ENCODE measurements at places on chromosomes 2 and 18.

DNA sequence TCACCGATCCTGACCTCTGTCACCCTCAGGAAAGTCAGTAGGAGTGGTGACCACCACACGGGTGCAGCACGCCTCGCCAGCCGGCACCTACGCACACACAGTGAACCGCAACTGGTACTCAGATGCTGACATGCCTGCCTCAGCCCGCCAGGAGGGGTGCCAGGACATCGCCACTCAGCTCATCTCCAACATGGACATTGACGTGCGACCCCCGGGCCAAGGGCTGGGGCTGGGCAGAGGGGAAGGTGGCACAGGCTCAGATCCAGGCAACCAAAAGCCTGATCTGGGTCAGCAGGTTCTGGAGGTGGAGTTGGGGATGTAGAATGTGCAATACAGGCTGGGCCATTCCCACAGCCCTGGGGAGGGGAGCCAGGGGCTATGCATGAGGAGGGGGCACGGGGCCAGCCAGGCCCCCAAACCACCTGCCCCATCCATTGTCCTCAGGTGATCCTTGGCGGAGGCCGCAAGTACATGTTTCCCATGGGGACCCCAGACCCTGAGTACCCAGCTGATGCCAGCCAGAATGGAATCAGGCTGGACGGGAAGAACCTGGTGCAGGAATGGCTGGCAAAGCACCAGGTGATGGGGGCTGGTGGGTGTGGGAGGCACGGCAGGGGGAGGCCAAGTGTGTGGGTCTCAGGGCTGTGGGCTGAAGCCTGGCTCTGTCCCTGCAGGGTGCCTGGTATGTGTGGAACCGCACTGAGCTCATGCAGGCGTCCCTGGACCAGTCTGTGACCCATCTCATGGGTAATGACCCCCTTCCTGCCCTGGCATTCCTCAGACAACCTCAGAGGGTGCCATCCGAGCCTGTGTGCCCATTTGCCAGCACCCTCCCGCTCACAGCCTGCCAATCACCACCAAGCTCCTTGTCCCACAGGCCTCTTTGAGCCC is 1.4 kb downstream of the ALPI start:
- DNase-seq: no peak

- DNase-seq: no peak
These were observed 4.5 kb downstream of the CRIM1 start for GRCh38 chr2:36360063-36360462.

DNA sequence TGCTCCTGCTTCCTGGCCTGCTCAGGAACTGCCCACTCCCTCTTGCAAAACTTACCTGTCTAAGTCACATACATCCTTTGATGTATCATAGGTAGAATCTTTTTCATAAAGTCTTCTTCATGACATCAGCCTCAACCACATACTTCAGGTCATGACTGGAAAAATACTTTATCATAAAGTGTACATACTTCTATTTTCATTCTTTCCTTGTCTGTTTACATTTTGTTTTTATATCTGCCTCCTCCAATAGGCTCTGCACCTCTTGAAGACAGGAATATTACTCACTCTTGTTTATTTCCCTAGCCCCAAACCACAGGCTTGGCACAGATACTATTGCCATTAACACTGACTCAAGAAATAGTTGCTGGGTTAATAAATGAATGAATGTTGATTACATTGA is 43.6 kb upstream of the ZNF804A start:
- no peak for DNase-seq

- DNase-seq: peak; percentile 39
These were observed 42.6 kb upstream of the EDAR start for GRCh38 chr2:109031476-109032228.
